CD4-positive, alpha-beta T cell treated with Interleukin-4 for 1 hour (primary cell): ENCODE measurements at places on chromosomes 2 and 18.

DNA sequence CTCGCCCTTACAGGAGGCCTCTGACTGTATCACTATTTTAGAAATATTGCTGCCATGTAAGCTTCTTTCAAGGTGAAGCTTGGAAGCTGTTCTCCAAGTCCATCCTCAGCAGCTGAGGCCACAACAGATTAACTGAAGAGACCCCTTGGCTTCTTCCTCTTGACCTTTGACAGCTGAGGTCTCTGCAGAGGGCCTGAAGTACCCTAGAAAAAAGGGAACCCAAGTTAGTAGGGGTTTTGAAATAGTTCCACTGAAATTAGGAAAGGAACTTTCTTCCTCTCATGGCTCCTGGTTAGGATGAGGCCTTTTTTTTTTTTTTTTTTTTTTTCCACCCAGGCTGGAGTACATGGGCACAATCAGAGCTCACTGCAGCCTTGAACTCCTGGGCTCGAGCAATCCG is 15.5 kb upstream of the IHH start:
- DNase-seq, result no peak

DNA sequence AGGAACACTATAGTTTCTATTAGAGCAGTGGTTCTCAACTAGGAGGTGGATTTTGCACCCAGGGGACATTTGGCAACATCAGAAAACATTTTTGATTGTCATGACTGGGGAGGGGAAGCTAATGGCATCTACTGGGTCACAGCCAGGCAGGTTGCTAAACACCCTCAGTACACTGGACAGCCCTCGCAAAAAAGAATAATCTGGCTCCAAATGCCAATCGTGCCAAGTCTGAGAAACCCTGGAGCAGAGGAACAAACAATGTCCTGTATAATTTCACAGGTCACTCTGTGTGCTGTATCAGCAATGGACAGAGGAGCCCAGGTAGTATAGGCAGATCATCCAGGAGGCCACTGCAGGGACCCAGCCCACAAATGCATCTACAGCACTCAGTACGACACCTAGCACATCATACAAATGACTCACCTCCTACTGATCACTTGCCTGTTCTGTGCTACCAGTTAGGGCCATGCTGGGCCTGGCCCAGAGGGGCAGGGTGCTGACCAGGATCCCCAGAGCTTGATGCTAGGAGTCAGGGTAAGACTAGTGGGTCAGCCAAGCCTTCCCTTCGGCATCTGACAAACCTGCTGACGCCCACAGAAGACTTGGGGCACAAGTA is 37.6 kb downstream of the SFXN5 start:
- no peak for DNase-seq

GRCh38 chr2:6196449-6196848 is 504.3 kb downstream of the SOX11 start:
- no peak for DNase-seq

GRCh38 chr2:238462782-238463396 is 36.2 kb downstream of the ASB1 start:
- peak; percentile 67 for DNase-seq

GRCh38 chr18:36158266-36158867 is 28.7 kb downstream of the ELP2 start:
- DNase-seq, result no peak

DNA sequence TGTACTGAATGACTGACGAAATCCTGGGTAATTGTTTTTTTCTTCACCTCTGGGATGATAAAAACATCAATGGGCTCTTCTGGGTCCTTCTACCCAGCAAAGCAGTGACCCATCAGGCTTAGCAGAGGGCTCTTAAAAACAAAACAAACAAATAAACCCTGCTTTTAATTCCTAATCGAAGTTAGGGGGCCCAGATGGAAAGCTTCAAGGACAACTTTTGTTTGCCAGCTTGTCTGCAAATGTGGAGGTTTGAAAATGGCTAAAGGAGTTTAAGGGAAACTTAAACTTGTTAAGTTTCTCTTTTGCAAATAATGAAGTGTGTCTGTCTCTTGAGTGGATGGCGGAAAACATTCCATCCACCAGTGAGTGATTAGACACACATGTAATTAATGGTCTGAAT is 327.2 kb downstream of the SATB2 start:
- DNase-seq, result no peak

DNA sequence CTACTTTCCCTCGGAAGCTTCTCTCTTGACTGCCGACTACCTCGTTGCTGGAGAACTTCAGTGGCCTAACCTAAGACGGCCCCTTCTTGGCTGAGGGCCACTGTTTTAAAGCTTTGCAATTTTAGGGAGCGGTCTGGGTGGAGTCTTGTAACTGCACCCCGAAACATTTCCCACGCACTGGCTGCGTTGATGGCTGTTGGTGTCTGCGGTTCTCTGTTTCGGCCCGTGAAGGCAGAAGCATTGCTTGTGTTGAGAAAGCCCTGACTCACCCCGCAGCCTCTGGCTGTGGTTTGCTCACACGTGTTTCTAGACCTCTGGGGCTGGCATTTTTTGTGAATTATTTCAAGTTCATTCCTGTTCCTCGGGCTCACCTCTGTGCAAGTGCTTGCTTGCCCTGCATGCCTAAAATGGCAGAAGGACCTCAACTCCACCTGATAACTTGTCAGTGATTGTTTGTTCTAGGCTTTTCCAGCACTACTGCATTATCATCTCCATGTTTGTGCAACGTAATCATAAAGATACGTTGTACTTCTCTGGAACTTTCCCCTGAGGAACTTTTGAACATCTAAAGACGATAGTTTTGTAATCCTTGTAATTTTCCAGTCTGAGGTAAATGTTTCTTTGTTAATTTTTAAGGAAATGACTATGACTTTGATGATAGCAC is 94.2 kb upstream of the DLX2 start:
- DNase-seq, result peak; percentile 76

- DNase-seq, result no peak
Observed at GRCh38 chr18:67600181-67601180, 84.0 kb upstream of the DSEL start.

DNA sequence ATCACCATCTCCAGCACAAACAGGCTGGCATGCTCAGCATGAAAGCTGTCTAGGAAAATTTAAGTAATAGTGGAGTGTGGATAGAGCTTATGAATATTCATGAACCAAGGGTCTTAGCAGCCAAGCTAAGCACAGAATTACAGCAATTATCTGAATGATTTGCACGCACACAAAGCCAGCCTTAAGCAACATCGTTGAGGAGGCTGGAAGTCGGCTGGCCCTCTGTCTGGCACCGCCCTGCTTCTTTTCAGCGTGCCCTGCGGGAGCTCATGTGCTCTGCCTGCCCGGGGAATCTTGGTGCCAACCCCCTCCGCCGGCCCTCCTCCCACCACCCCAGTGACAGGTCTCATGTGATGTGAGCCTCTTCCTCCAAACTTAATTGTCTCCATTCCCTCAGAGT is 540.1 kb downstream of the CMPK2 start:
- no peak for DNase-seq

DNA sequence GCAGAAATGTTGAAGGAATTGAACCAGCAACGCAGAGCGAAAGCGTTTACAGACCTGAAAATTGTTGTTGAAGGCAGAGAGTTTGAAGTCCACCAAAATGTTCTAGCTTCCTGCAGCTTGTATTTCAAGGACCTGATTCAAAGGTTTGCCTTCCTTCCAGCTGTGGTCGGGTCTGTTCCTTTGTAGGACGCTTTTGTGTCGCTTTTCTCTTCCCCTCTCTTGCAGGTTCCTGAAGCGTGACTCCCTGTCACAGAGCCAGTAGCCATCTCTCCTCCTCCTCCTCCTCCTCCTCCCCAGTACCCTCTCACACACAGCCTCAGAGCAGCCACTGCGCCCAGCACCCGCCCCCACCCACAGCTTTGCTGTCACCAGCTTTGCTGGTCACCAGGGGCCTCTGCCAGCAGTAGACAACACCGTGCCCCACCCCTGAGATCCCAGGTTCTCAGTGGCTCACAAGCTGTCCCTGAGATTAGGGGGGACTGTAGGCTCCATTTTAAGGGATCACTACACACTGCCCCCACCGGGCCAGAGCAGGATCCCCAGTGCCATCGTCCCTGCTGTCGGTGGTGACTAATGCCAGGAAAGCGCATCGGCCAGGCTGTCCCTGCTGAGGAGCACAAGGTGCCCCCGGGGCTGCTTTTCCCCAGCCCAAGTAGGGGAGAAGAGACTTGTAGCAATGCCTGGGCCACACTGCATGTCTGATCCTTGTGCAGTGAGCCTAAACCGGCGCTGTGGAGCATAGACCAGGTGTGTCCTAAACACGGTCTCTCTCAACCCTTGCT is 242.3 kb downstream of the ATAD2B start:
- no peak for DNase-seq

- peak; percentile 20 for DNase-seq
Observed at GRCh38 chr2:174771631-174772471, 7.6 kb upstream of the CHRNA1 start.

- DNase-seq, result no peak
Observed at GRCh38 chr2:15617778-15618448, 26.2 kb downstream of the DDX1 start.

GRCh38 chr2:237699870-237700511 is 72.6 kb downstream of the LRRFIP1 start:
- DNase-seq, result no peak

DNA sequence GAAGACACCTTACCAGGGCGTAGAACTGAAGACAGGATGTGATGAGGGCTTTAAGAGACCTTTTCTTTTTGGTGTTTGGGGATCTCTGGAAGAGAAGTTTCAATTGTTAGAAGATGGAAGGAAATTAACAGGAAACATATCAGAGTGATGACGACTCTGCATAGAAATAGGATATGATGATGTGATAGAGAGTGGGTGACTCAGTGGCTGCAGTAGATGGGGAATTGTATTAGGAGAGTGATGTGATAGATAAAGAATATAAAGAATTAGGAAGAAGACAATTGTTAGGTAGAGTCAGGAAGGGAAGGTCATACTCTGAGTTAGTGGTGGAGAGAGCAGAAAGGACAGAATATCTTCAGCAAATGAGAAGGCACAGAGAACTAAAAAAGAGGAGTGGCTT is 593.9 kb downstream of the NYAP2 start:
- no peak for DNase-seq

GRCh38 chr2:239212929-239213642 is 187.7 kb downstream of the HDAC4 start:
- no peak for DNase-seq

DNA sequence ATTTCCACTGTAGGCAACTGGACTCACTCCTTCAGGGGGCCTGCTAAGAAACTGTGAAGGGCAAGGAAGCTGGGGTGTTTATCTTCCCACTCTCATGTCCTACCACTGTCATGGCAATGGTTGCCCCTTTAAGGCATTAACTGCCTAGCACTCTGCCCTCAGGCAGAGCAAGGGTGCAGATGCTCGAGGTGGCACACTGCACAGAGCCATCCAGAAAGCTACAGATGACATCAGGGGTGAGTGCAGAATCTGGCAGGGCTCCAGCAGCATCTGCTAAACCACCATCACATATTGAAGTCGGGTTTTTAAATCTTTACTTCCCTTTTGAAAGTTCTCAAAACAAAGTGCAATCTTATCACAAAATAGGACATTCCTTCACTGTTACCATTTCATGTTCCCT is 75.4 kb downstream of the RAPGEF4 start:
- DNase-seq, result no peak

DNA sequence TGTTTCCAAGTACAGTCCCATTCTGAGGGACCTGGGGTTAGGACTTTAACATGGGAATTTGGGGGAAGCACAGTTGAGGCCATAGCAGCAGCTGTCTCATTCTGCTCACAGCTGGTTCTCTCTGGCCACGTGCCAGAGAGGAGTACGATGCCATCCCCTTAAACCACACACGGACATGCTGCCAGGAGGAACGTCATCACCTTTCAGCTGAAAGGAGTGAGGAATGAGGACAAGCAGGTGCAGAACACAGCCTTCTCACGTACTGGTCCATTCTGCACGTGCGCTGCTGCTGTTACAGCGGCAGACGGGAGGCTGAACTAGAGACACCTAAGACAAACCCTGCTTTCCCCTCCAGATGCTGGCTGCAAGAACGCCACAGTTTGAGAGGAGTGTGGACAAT is 33.5 kb downstream of the ODC1 start:
- DNase-seq, result no peak

- DNase-seq, result no peak
Observed at GRCh38 chr2:85264471-85264870, 63.3 kb downstream of the TGOLN2 start.

DNA sequence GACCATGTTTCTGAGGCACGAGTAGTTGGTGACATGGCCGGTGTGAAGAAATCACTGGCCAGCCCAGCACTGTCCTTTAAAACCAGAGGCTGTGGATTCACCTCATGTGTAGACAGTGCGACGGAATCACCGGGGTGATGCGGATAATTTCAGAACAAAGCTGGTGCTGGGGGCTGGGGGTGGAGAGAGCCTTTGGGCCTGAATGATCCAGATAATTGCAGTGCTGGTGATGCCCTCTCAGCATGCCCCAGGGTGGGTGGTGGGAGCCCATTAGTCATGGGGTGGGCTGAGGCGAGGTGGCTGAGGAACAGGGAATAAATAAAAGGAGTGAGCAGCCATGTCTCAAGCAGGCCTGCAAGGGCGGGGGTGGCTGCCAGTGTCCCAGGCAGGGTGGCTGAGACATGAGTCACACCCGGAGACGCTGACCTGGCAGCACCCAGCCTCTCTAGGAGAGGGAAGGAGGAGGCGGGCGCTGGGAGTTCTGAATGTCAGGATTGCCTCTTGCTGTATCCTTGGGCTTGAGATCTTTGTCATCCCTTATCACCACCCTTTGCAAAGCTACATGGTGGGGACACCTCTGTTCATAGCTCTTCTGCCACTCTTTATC is 151.1 kb upstream of the MSH6 start:
- DNase-seq, result no peak

DNA sequence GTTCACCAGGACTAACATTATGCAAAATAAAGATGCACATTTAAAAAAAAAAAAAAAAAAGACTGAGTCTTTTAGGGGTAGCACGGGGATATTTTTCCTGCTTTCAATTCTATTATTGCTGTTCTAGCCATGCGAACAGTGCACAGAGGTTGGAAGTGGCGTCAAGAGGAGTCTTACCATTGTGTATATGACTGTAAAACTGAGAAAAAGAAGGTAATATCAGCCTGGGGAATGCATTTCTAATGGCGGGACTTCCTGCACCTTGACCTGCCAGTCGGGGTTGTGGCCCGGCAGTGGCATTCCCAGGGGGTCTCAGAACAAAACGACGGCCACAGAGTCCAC is 48.5 kb upstream of the ATP6V1B1 start:
- no peak for DNase-seq

DNA sequence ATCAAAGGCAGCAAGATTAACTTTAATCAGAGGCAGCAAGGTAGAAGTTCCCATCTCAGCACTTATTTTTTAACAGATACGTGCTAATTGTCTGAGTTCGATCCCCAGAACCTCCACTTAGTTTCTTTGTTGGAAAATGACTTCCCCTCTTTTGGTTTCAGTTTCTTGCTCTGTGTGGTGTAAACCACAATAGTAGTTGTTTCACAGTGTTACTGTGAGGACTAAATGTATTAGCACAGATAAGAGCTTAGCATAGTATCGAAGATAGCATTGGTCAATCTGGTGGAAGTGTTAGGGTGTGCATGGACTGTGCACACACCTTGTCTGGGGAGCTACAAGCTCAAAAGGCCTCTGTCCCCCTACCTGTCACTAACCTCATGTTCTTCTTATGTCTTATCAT is 988.3 kb upstream of the GYPC start:
- DNase-seq, result no peak

DNA sequence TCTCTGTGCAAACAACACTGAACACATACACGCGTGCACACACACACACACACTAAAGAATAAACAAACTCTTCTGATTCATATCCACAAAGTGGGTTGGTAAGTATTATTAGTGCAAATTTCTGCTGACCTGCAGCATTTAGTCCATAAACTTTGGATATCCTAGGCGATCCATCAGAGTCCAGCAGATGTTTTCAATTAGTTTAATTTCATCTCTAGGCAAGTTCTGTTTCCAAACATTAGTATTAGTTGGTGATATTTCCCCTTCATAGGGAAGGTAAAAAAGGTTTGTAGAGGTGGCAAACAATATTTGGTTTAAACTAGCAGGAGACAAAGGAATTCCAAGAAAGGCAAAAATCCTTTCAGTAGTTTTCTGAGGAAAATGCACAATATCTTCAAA is 5.7 kb downstream of the DSEL start:
- no peak for DNase-seq
